ENCODE measurements at places on chromosomes 3 and 15.

GRCh38 chr3:99760629-99761028, 57.0 kb upstream of the CMSS1 start:
- no peak for DNase-seq

DNA sequence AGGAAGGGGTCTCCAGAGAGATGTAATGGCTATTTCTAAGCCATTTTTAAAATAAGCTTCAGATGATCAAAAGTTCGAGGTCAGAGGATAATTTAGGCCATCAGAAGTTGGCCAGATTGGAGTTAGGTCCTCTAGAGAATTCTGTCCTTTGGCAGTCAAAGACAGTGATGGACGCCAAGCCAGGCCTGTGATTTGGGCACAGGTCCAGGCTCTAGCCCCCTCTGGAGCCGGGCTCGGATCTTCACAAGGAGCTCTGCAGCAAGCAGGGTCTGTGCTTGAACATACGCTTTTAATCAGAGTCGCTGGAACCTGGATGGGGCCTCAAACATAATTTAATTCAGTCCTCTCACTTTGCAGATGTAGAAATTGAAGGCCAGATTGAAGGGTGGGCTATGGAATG, 151.4 kb upstream of the BCL6 start:
- DNase-seq, result no peak

GRCh38 chr15:75172284-75172820, 29.3 kb upstream of the C15orf39 start:
- no peak for DNase-seq

DNA sequence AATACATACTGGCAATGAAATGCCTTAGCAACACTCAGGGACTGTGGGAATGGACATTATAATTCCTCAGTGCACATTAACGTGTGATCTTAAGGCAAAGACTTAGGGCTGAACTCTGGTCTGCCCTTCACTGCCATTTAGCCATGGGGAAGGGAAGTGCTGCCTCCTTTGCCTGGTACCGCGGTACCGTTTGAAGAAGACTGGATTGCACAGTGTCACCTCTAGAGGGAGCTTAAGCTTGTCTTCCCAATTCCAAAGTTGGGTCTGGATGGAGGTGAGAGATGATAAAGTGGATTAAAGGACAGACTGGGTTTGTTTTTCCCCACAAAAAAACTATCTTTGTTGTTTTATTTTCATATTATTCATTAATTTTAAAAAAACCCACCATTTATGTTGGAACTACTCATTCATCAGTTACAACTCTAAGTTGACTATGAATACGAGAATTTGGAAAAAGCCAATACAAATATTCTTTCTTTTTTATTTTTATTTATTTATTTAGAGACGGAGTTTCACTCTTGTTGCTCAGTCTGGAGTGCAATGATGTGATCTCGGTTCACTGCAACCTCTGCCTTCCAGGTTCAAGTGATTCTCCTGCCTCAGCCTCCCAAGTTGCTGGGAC, 60.0 kb upstream of the SYN2 start:
- peak; percentile 4 for DNase-seq

DNA sequence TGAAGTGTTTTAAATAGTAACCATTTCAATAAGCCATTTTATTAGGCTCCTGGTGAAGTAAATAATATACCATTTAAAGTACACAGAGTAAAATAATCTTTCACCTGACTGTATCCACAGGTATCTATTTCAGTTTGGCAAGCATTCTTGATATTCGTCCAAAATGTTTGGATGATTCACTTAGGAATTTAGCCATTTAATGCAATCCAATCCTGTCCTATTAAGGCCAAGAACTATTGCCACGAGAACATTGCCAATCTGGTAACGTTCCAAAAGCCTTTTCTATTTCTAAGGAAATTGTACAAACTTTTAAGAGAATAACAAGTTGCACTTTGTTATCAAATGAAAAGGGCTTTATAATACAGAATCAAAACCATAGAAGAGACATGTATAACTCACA, 209.8 kb upstream of the THRB start:
- DNase-seq, result no peak

GRCh38 chr3:154799800-154800199, 280.3 kb upstream of the MME start:
- DNase-seq, result no peak

DNA sequence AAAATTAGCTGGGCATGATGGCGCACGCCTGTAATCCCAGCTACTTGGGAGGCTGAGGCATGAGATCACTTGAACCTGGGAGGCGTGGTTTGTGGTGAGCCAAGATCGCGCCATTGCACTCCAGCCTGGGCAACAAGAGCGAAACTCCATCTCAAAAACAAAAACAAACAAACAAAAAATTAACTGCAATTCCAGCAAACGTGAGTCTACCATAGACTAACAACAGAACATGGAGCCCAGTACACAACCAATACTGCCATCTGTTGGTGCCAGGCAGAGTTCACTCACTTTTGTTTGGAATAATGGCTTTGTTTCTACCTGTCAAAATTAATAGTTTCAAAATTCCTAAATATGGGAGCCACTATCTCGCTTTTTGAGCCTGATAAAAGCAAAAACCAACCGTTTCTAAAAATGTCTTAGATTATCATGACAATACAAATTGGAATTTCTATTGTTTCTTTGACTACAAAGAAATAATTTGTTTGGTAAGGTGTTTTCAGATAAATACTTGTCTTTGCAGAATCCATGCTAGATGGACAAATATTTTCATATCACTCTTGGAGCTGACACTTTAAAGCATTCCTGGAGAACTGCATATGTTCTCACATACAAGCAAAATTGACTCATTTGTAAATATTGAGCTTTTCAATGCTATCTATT, 45.0 kb downstream of the GPR176 start:
- no peak for DNase-seq

DNA sequence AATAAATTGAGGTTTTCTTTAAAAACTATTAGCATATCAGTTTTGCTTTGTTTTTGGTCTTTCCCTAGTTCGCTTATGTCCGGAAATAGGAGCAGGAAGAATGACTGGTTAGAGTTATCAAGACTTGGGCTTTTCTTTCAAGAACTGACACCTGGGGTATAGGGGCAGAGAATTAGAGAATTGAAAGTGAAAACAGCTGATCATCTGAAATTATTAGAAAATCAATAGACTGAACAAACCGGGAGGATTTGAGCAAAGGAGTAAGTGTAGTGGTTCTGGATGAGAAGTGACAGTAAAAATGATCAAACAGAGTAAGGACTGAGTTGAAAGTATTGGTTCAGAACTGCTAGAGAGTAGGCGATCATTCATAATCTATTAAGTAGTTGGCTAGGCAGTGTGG, 6.0 kb downstream of the MINDY2 start:
- no peak for DNase-seq

DNA sequence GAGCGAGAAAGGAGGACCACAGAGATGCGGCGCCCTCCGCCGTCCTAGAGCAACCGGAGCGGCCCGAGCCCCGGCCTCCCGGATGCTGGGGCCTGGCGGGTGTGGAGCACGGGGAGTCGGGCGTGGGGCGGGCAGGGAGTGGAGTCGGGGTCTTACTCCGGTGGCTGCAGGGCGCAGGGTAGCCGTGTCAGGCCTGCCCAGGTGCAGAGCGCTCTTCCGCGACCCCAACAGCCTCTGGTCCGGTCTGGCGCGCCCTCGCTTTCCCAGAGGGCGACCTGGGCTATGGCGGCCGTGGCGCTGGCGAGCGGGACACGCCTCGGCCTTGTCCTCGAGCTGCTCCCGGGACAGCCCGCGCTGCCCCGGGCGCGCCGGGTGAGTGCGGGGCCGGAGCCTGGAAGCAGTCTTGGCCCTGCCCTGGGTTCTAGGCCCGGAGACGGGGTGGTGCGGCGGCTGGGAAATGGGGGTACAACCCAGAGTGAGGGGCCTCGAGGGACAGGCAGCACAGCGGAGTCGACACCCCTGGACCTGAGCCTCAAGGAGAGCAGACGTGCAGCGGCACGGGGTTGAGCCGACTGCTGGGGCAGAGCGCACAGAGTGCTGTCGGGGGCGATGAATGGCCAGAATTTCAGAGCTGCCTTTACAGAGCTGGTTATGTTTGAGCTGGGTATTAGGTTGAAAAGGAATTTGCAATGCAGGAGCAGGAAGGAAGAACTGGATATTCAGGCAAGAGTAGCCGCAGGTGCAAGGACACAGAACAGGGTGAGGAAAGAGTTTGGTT, at the start of gene ZNF662:
Gene ZNF662 (plus strand): TSS at position 73 of the 778 bp plus-strand sequence. CDS start 1,973 bp downstream, outside the sequence.
- no peak for DNase-seq

- no peak for DNase-seq
These were observed 22.3 kb upstream of the IL1RAP start for GRCh38 chr3:190491533-190492054.

DNA sequence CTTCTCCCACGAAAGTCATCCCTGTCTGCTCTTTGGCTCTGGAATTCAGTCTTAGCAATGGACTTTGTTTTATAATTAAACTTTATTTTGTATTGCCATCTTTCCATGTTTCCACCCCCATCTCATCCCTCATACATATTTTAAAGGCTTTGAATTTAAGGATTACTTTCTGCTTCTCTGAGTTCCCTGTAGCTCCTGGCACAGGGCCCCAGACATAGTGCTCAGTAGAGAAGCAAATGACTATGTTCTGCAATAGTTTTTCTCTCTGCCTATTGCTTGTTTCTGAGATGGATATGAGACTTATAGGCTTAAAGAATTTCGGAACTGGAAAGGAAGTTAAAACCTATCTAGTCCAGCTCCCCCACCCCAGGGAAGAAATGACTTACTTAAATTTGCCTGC, 197.0 kb downstream of the LPP start:
- no peak for DNase-seq

DNA sequence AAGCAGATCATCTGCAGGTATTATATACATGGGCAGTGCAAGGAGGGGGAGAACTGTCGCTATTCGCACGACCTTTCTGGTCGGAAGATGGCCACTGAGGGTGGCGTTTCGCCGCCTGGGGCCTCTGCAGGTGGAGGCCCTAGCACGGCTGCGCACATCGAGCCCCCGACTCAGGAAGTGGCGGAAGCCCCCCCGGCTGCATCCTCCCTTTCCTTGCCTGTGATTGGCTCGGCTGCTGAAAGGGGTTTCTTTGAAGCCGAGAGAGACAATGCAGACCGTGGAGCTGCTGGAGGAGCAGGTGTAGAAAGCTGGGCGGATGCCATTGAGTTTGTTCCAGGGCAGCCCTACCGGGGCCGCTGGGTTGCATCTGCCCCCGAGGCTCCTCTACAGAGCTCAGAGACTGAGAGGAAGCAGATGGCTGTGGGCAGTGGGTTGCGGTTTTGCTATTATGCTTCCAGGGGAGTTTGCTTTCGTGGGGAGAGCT, 639 bp downstream of the MKRN3 start:
- no peak for DNase-seq

GRCh38 chr15:77714023-77714422, 81.3 kb upstream of the LINGO1 start:
- no peak for DNase-seq

DNA sequence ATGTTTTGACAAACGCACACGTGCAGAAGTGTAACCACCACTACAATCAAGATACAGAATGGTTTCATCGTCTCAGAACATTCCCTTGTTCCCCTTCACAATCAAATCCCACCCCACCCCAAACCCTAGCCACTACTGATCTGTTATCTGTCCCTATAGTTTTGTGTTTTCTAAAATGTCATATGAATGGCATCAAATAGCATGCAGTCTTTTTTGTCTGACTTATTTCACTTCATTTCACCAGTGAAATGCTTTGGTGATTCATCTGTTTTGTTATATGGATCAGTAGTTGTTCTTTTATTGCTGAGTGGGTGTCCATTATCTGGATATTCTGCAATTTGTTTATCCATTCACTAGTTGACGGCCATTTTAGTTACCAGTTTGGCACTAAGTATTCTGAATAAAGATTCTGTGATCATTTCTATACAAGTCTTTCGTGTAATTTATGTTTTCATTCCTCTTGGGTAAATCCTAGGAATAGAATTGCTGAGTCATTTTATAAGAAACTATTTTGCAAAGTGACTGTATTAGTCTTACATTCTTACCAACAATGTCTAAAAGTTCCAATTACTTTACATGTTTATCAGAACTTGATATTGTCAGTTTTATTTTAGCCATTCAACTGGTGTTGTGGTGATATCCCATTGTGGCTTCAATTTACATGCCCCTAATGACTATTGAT, 232.8 kb downstream of the CLSTN2 start:
- no peak for DNase-seq

Measured in keratinocyte (primary cell).